ENCODE measurements at places on chromosomes 13 and 19.

DNA sequence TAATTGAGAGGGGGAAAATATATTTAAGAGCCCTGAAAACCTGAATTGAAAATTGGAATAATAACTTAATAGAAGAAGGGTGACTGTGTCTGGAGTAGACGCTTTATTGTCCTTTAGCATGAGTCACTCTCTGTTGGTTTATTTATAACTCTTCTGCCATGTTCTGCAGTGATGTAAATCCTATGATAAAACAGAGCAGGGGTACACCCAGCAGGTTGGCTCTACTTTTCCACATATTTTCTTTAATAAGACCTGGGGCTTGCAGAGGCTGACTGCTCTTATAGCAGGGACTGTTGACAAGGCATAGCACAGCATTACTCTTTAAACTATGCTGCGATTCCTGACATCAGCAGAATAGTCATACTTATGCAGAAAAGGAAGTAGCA is 389.9 kb upstream of the PCDH9 start:
- no peak for DNase-seq

DNA sequence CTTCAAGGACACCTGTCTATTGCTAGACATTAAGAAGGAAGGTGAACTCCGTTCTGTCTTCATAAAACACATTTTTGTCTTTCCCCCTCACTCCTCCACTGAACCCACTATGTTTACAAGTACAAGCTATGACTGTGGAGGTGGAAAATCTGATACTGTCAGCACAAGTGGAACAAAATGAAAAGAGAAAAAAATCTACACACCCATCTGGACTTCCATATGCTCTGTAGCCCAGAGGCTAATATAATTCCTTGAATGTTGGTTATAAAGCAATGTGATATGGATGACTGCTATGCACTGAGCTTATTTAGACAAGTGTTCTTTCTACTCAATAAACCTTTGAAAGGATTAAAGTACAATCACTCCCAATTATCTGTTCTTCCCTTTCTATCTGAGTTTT is 713.5 kb downstream of the DIAPH3 start:
- DNase-seq = no peak

- no peak for DNase-seq
Observed at GRCh38 chr19:58474291-58474996, 1.7 kb upstream of the ZNF446 start.

DNA sequence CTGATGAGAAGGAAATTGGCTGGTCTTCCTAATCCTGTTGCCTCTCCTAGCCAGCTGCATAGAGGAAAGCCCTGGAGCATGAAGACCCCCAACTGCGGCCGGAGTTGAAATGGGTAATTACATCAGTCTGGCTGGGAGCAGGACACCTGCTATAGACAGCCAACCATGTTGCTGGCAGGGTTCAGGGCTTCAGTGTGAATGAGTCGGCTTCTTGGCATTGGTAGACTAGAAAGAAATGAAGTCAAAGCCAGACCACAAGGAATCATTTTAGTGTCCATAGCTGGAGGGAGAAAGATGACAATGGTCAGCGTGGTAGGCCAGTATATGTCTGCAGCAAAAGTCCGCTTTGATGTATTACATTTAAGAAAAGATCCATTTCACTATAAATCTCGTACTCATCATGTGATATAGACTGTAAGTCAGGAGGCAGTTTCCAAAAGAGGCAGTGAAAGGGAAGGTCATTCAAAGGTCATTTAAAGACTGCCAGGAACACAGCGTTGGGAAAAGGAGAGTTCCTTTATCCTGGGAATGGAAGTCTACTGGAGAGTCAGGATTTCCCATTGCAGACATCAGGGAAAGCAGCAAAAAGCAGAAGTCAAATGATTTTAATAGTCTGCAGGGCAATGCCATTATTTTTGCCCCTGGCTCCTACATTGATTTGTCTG is 262.7 kb downstream of the DNAJC15 start:
- DNase-seq = no peak

DNA sequence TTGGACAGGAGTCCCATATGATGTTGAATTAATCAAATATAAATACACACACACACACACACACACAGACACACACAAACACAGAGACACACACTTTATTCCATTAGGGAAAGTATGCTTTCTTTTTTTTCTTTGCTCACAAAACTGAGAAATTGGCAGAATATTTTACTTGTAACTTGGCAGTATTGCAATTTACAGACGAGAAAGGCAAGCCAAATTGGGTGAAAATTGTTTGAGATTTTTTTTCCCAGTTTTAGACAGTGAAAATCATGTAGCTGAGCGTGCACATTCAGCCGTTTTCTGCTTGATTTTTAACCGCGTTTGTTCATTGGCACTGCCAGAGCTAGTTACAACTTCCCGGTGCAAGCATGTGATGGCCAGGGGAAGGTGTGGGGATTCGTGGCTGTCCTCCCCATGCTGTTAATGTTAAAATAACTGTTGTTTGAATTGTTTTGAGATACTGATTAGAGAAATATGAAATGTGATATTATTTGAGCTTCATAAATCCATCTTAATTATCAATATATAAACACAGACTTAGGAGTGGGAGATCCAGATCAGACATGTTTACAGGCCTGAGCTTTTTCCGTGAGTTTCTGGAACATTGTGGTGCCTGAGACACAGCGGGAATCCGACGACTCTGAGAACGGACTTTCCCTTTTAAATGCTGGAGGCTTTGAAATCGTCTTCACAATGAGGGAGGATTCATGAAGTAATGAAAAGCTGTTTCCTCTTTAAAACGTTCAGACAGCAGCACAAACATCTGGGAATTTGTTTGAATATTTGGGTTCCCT is 125.5 kb downstream of the KCNRG start:
- peak; percentile 75 for DNase-seq

- DNase-seq = peak; percentile 93
Observed at GRCh38 chr19:48975947-48976847, 11.1 kb downstream of the FTL start.

GRCh38 chr13:33524086-33524485 is 238.5 kb upstream of the STARD13 start:
- no peak for DNase-seq

DNA sequence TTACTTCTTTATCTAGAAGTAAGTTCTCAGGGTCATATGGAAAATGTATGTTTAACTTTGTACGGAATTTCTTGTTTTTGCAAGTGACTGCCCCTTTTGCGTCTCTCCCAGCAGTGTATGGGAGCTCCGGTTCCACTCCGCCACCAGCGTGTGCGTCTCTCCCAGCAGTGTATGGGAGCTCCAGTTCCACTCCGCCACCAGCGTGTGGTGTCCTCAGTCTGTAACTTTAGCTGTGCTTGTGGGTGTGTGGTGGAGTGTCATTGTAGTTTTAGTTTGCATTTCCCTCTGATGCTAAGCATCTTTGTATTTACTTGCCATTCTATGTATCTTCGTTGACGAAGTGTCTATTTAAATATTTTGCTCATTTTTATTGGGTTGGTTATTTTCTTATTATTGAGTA is 2.4 kb downstream of the CUL4A start:
- peak; percentile 78 for DNase-seq

DNA sequence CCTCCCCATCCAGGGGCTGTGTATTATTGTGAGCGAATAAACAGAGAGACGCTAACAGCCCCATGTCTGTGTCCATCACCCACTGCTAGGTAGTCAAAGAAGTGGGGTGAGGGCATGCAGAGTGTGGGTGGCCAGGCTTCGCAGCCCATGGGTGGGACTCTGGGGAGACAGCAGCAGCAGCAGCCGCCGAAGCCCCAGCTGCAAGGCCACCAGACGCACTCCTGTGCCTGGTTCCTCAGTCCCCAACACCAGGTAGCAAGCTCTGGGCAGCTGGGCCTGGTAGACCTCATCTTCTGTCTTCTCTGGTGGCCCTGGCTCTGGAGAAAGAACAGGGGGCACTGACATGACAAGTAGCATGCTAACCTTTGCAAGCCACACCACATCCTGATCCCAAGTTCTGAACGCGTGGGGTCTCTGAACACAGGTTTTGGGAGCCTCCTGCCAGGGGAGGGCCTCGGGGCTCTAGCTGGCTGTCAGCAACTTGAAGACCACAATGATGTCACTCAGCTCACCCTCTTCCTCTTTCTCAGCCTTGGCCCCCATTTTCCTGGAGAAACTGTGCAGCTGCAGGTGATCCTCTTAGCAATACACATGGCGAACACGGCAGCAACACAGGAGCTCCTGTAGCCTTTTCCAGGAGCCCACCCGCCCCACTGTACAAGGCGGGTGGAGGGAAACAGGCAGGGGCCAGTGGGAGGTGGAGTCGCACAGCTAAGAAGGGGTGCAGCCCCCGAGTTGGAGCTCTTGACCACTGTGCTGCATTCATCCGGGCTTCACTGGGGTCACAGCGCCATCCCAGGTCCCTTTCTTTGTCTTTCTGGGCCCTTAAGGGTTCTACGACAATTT is 5.8 kb downstream of the FUZ start:
- DNase-seq = no peak
